Dermis blood vessel endothelial cell (primary cell): ENCODE measurements at places on chromosomes 7 and 10. TPM values are rescaled to one million over a fixed set of nuclear protein-coding genes. Genes with fewer than 3 reads are reported as not detected.

The TMEM243 gene
- total RNA-seq: 20.8 and 31.1 TPM in 2 replicates

The SDK1 gene
- total RNA-seq: 0.23 and 0.34 TPM in 2 replicates

The MOGAT3 gene
- total RNA-seq: not detected in 2 replicates

The NRCAM gene
- 9.2 and 16.0 TPM in 2 replicates for total RNA-seq

The NPM3 gene
- total RNA-seq: 92.8 and 96.7 TPM in 2 replicates
